Stimulated activated CD4-positive, alpha-beta T cell treated with anti-CD3 and anti-CD28 coated beads, Interleukin-2, amount 100 ng/mL, for 24 hours (primary cell): ENCODE measurements at places on chromosomes 1 and 21.

GRCh38 chr1:31436596-31437432 is 23.8 kb downstream of the SERINC2 start:
- no peak for DNase-seq

- no peak for DNase-seq
Measured at GRCh38 chr1:113282008-113282892, 108.1 kb upstream of the MAGI3 start.

DNA sequence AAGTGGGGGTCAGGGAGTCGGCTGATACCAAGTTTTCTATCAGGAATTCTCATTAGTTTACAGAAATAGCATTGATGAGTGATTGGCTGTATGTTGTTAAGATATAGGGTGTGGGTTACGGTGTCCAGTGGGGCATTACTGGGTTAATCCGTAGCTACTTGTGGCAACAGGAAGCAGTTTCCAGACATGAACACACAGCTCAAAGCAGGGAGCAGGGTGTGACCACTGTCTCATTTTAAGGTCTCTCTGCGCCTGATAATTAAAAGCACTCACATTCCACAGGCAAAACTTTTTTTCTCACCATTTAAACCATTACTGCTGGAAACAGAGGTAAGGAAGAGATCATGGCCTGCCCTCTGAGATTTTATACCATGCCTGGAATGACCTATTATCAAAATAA is 114.9 kb downstream of the SIK1 start:
- DNase-seq, result no peak

DNA sequence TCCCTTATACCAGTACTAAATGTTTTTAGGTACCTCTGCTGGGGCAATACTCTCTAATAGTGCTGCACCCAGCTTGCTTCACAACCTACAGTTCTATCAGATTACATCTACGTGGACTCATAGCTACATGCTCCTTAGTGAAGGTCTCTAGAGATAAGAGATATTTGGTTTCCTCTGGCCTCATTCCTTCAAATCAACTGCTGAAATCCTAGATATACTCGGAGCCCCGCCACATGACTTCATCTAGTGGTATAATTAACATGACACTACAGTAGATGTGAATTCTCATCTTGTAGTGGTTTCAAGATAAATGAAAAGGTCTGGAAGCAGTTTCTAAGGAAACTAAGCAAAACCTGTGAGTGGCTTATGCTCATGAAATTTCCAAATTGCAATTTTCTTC is 115.4 kb downstream of the SMYD2 start:
- no peak for DNase-seq
